Stimulated activated CD4-positive, alpha-beta T cell treated with anti-CD3 and anti-CD28 coated beads, Interleukin-12 subunit alpha, Interleukin-12 subunit beta, amount 100 ng/mL, for 48 hours (primary cell): ENCODE measurements at places on chromosomes 5 and 9.

- DNase-seq = no peak
These were observed 107.8 kb downstream of the KCNIP1 start for GRCh38 chr5:170611449-170612090.

GRCh38 chr9:135098400-135099105 is 11.1 kb downstream of the OLFM1 start:
- DNase-seq = no peak

GRCh38 chr9:133440874-133441273 is 18.7 kb downstream of the ADAMTS13 start:
- DNase-seq = no peak

DNA sequence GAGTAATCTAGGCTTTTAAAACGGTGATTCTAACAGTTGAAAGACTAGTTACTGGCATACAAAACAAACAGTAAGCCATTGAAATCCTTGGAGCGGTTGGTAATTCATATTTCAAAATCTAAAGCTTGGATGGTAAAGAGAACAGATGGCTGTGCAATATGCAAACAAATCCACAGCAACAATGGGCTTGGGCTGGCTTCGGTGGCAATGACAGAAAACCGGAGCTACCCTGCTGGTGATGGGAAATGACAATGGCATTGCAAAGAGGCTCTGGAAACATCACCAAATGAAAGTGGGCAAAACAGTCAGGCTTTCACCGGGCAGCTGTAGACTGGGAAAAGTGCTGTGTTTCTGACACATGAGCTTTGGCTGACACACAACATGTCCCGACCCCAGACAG is 42.2 kb downstream of the MED27 start:
- DNase-seq = no peak

DNA sequence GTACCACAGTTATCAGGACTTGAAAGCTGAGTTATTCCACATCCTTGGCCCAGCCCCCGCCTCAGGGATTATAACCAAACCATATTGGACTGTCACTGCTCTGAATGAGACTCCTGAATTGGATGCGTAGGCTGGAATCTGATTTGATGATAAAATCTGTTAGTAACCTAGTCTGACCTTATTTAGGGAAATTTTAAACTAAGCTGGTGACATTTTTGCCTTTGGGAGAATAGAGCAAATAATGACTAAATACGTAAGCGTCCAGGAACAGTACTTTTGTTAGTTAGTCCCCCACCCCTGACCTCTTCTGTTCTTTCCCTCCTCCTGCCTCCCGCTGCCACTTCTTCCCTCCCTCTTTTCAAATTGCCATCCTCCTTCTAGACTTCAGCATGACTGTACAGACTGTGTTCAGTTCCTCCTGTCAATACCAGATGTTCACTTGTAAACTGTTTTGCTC is 92.6 kb downstream of the TLE4 start:
- no peak for DNase-seq

GRCh38 chr5:84202136-84202535 is 182.5 kb downstream of the EDIL3 start:
- no peak for DNase-seq

DNA sequence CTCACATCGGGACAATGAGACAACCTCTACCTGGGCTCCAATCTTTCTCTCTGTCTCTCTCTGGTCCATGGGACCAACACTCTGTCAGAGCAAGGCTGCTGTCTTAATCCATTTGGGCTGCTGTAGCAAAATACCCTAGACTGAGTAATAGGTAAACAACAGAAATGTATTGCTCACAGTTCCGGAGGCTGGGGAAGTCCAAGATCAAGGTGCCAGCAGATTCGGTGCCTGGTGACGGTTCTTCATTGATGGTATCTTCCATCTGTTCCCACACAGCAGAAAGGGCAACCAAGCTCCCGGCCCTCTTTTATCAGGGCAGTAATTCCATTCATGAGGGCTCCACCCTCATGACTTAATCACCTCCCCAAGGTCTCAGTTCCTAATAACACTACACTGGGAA is 61.3 kb upstream of the SPOCK1 start:
- DNase-seq = no peak

GRCh38 chr5:170365831-170366230 is 23.3 kb downstream of the KCNMB1 start:
- no peak for DNase-seq

DNA sequence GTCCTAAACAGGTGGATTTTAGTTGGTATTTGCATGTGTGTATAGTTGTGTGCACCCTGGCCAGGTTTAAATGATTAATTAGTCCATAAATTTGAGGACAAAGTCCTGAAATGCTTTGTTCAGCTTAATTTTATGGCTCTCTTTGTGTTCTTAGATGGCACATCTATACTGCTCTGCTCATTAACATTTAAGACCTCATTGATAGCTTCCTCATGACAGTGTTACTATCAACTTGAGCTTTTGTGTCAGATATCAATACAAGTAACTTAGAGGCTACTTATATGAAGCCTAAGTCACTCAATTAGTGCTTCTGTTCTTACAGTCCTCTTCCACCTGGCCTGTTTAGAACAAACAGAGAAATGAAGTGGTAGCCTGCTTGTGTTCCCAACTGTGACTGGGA is 240.9 kb downstream of the TRPM3 start:
- no peak for DNase-seq

DNA sequence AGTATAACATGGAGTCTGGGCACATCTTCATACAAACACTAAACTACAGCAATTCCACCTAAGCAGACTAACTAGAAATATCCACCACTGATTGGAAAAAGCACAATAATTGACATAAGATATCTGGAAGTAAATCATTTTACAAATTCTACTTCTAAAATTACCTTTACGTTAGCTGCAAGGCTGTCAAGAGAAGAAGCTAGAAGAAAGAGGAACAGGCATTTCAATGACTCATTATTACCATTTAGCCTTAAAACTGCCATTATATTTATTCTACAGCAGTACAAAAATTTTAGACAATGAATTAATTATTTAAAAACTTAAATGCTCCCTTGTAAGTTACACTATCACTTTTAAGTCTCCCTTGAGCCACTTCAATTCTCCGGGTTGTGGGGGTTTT is 43.4 kb upstream of the PLPP6 start:
- DNase-seq = no peak

GRCh38 chr5:78929833-78930232 is 55.3 kb downstream of the ARSB start:
- DNase-seq = no peak

GRCh38 chr5:163574472-163575440 is 69.3 kb downstream of the MAT2B start:
- DNase-seq = no peak

GRCh38 chr5:159788835-159789331 is 127.4 kb upstream of the ADRA1B start:
- no peak for DNase-seq
